ENCODE measurements at places on chromosomes 13 and 19.

GRCh38 chr13:67090856-67091255 is 139.3 kb downstream of the PCDH9 start:
- no peak for DNase-seq

DNA sequence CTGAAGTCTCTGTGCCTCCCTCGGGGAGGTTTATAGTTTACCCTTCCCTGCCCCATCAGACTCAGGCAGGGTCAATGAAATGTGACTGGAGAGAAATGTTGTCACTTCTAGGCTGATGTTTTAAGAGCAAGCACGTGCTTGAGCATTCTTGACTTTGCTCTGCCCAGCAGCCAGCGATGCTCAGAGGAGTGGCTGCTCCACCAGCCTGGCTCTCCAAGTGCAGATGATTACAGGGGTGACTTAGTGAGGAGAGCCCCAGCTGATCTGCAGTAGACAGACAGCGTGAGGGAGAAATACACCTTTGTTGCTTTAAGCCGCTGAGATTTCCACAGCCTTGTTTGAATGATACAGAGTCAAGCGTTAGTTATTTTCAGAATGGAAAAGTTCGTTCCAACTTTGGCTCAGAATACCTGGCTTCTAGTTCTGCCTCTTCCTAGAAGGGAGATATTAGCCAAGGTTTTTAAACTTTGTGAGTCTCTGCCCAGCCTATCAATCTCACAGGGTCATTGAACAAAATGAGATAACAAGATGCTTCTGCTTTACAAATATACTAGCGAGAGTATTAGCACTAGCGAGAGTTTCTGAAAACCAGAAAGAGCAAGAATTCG is 143.6 kb downstream of the OXGR1 start:
- DNase-seq, result no peak

GRCh38 chr13:81872581-81872980 is 1531.7 kb upstream of the SPRY2 start:
- no peak for DNase-seq

DNA sequence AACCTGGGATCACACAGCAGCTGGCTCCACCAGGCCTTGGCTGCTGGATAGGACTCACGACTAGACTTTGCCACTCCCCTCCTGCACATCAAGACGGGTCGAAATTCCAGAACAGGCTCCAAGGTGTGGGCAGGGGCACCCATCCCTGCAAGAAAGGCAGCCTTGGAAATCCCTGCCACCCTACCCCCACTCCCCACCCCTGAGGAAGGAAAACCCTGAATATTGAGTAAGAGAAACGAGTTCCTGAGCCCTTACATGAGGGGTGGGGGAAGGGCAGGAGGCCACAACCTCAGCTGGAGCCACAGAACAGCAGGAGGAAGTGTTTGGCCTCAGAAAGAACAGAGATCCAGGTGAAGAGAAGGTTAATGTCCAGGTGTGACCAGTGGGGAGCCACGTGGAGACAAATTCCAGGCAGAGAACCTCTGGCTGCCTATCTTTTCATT is 20.1 kb downstream of the DEDD2 start:
- no peak for DNase-seq

DNA sequence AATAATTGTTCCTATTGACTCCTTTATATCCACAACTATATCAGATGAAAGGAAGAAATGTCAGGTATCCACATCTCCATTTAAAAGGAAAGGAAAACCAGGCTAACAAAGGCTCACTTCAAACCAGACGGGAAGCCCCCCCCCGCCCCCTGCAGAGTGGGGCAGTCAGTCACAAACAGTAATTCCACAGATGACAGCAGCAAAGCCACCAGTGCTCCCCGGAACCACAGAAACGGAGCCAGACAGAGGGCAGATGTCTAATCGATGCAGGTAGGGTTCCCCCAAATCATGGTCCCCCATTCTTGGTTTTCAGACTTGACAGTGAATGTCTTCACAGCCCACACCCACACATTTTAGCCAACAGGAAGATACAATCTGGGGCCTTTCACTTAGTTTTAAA is 100.8 kb downstream of the STK24 start:
- no peak for DNase-seq

DNA sequence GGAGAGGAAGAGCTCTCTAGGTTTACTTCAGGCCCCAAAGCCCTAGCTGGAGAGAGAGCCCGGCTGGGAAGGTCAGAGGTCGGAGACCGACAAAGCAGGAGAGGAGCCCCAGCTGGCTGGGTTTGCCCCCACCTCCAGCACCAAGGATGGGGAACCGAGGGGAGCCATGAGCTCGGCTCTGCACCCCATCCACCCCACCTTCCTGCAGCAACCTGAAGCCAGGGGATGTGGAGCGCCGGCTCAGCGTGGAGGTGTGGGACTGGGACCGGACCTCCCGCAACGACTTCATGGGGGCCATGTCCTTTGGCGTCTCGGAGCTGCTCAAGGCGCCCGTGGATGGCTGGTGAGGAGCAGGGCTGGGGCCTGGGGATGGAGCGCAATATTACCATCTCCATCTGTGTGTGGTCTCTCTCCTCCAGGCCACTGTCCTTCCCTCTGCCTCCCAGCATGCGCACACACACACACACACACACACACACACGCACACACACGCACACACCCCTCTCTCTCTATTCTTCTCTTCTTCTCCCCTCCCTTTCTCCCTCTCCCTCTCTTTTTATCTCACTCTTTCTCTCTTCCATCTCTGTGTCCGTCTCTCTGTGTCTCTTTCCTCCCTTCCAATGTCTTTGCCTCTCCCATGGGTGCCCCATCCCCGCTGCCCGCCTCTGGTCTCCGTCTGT is 10.4 kb downstream of the PRKCG start:
- no peak for DNase-seq

- peak; percentile 64 for DNase-seq
Observed at GRCh38 chr19:2039089-2039958, 11.7 kb downstream of the MKNK2 start.

GRCh38 chr13:33230178-33230881 is 55.2 kb downstream of the STARD13 start:
- no peak for DNase-seq

GRCh38 chr19:12865746-12866415 is 15.4 kb downstream of the DNASE2 start:
- DNase-seq, result no peak

- no peak for DNase-seq
Observed at GRCh38 chr13:99275093-99275469, 16.9 kb upstream of the GPR18 start.

- DNase-seq, result no peak
Observed at GRCh38 chr19:8074501-8074900, 21.9 kb downstream of the CCL25 start.

DNA sequence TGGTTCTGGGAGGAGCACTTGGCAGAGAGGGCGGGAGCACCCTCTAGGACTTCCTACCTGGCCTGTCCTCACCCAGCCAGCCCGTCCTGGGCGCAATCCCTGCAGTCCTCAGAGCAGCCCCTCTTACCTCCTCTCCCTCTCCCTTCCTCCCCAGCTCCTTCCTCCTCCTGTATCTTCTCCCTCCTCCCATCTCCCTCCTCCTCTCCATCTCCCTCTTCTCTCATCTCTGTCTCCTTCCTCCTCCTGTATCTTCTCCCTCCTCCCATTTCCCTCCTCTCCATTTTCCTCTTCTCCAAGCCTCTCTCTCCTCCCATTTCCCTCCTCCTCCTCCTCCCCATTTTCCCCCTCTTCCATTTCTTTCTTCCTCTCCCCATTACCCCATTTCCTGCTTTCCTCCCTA is 89.8 kb downstream of the RYR1 start:
- no peak for DNase-seq

- DNase-seq, result no peak
Observed at GRCh38 chr19:54029930-54030490, 33.7 kb downstream of the VSTM1 start.

DNA sequence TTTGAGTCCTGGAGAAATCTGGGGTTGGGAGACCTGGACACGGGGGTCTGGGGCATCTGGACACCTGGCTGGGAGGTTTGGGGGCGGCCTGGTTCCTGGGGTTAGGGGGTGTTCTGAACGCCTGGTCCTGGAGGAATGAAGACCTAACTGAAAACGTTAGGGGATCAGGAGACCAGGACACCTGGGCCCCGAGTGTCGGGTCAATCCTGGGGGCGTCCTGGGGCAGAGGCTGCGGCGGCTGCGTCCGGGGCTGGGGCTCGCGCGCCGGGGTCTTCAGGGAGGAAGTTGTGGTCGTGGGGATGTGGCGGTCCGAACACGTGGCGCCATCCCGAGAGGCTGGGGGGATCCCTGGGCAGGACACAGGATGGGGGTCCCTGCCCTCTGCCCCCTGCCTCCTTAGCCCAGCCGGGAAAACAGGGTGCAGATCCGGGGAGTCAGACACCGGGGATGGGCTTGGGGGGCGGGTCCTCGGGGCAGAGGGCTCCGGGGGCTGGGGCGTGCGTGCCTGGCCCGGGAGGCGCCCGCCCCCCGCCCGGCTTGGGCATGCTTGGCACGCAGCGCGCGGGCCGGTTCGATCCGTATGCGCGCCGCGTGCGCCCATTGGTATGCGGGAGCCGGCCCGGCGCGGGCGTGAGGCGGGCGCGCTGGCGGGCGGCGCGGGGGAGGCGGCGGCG is 632 bp downstream of the NPAS1 start:
- DNase-seq, result no peak

- no peak for DNase-seq
Observed at GRCh38 chr19:11225172-11225571, 14.2 kb upstream of the ANGPTL8 start.

DNA sequence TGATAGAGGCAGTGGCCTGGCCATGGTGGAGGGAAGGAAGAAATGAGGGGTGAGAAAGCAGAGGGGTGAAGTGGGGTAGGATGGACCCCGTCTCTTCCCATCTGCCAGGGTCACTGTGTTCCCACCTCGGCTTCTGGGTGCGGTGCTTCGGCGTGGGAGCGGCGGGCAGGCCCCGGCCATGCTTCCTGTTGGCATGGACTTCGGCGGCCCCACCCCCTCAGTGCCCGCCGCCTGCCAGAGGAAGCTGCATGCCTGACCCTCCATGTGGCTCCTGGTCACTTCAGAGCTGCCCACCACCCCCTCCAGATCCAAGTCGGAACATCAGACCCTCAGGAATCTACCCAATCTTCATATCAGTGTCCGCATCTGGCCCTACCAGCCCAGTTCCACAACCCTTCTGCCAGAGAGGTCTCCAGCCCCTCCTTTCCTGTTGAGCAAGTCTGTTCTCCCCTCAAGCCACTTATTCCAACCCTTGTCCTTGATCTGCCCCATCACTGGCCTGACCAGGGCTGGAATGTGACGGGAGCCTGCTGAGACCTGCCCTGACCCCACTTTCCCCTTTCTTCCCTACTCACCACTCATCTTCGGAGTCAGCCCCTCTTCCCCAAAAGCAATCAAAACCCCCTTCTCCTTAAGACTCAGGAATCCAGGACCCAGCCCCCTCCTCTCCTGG is 1.5 kb downstream of the KCNN4 start:
- peak; percentile 74 for DNase-seq

DNA sequence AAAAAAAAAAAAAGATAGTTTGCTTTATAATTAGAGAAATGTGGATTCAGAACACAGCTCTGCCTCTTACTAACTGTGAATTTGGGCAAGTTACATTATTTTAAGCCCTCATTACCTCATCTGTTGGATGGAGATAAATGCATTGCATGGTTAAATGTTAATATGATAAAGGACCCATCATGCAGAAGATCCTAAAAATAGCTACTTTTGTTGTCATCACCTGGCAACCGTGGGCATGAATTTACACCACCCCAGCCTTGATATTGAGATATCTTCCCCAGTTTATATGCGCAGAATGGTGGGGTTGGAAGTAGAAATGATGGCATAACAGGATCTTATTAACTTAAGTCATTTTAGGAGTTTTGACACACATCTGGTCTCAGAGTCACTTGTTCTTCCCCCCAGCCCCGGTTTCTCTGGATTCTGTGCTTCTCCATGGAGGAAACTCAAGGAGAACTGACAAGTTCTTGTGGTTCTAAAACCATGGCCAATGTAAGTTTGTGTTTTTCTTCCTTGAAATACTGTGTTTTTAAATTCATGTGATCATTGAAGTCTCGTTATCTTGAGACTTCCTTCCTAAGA is 8.9 kb downstream of the ZNF546 start:
- no peak for DNase-seq

GRCh38 chr13:55937180-55937579 is 1203.5 kb upstream of the PRR20A start:
- no peak for DNase-seq

GRCh38 chr13:39056018-39056417 is 17.8 kb downstream of the NHLRC3 start:
- no peak for DNase-seq

- no peak for DNase-seq
Observed at GRCh38 chr19:2970201-2970835, 7.0 kb upstream of the TLE6 start.

- peak; percentile 93 for DNase-seq
Observed at GRCh38 chr19:58581227-58582141, 8.3 kb upstream of the MZF1 start.

DNA sequence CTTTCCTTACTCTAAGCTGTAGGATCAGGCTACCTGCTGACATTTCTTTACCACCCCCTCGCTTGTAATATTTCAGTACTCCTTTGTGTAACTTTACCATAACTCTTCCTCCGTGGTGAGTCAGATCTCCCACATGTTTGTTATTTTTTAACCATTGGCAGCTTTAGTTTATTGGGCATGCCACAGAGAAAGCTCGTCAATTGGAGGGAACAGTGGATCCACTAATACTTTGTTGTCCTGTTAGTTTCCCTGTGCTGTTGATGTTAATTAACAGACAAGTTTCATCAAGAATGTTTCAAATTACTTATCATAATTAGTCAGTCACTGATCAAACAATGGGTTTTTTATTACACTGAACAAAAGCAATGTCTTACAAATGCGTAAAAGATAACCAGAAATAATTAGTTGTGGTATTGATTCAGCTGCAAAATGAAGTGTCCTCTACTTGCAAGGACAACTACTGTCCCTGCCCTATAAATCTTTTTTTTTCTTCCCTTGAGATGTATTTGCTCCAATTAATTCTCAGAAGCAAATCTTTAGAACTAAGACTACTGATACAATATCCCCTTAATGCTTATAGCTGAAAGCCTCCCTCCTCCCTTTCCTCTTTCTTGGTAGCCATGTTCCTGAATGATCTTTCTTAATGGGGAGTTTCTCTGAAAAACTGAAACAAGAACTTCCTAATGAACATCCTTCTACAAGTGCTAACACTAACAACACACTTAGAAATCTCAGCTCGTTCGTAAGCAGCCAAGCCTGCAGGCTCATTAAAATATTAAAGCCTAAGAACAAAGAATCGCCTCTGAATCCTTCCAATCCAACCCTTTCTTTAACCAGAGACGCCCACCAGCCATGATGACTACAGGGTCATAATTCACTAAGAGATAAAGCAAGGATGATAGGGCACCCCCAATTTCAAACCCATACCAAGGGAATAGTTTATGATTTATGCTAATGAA is 22.2 kb downstream of the EFNB2 start:
- no peak for DNase-seq

DNA sequence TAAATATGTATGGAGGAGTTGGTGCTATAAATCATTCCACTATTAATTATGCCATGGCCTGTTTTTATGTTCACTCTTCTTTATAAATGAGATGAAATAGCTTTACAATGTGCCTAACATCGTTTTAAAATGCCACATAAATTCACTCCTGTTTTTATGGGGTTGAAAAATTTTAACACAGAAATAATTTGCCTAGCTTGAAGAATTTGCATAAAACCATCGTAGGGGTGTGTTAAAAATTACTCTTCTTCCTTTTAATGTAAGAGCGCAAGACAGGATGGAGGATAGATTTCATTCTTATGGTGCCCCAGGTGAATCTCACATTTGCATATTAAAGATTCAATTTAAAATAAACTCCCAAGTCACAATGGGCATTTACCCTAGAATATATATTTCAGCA is 447.8 kb downstream of the OXGR1 start:
- DNase-seq, result no peak

- DNase-seq, result no peak
Observed at GRCh38 chr19:46975011-46975924, 44.4 kb upstream of the NPAS1 start.

Data from upper lobe of right lung (tissue), 1 donor.